ENCODE measurements at places on chromosomes 12 and 14. TPM values are rescaled to one million over a fixed set of nuclear protein-coding genes. Genes with fewer than 3 reads are reported as not detected.

Gene POTEM
- total RNA-seq: not detected

Gene KRT79
- total RNA-seq: not detected

Gene IQSEC3
- 0.29 TPM for total RNA-seq

Gene SEL1L
- 44.2 TPM for total RNA-seq

Gene ACSM4
- total RNA-seq: not detected

Gene FITM1
- 1.4 TPM for total RNA-seq

Gene PKP2
- 0.25 TPM for total RNA-seq

Gene DIO3
- not detected for total RNA-seq

Gene RPS6KA5
- total RNA-seq: 35.4 TPM

Gene BDKRB2
- total RNA-seq: not detected

Gene LRP1-AS
- not detected for total RNA-seq

Gene BMP4
- not detected for total RNA-seq

Gene MIPOL1
- total RNA-seq: 0.73 TPM

GRCh38 chr14:77630111-77630510 is 13.7 kb upstream of the SPTLC2 start:
- DNase-seq: no peak

- no peak for DNase-seq
These were observed 14.1 kb upstream of the NOP2 start for GRCh38 chr12:6582196-6582595.

DNA sequence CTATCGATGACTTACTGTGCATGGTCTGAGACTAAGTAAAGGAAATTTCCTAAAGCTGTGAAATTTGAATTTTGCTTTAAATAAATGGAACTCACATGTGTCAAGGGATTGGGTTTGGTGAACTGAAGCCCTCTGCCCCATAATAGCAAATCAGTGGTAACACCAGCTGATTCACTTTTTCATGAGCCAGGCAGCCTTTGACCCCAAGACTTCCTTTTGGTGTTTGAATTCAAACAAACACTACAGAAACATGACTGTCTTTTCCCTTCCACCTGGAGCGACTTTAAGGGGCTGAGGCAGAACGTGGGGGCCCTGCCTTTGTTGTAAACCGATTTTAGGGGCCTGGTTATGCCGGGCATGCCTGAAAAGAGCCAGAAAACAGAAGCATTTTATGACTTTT is 28.8 kb downstream of the KCTD10 start:
- no peak for DNase-seq

DNA sequence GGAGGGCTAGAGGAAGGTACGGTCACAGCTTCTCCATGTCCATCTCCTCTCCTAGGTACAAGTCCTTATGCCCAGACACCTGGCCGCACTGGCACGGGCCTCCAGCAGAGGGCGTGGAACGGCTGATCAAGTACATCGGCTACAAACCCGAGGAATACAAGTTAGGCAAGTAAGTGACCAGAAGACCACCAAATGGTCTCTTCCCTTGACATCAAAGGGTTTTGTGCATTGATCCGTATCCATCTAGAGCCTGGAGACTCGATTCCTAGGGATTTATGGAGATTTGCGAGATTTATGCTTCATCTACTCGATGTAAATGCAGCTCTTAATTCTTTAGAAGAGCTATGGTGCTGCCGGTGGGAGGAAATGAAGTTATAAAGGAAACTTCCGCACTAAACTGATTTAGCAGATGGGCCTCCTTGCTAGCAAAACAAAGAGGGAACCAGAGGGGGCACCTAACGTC is 44.2 kb downstream of the KCTD10 start:
- DNase-seq: peak; percentile 57

- no peak for DNase-seq
These were observed 28.3 kb upstream of the COL2A1 start for GRCh38 chr12:48032597-48032996.

DNA sequence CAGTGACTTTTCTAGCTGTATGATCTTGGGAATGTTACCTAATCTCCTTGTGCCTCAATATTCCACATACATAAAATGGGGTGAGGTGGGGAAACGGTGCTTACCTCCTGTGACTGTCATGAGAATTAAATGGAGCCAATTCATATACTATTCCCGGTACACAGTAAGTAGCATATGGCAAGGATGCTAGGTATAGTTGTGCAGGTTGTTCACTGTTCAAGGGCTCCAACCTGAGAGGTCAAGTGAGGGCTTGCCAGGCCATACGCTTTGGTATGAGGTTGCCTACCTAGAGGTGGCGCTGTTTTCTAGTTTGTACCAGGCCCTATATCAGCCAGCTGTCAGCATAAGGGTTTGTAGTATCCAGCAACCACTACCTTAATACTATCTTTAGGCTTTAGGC is 3.6 kb upstream of the BATF start:
- no peak for DNase-seq

- peak; percentile 4 for DNase-seq
These were observed at the start of the genes LRRIQ1 and TSPAN19 for GRCh38 chr12:85036234-85036707. TSS of gene LRRIQ1 (plus strand) at chr12:85036351. CDS start at chr12:85038177, 1,826 bp downstream. TSS of gene TSPAN19 (minus strand) at chr12:85036277. CDS start at chr12:85029946, 6,331 bp downstream.

DNA sequence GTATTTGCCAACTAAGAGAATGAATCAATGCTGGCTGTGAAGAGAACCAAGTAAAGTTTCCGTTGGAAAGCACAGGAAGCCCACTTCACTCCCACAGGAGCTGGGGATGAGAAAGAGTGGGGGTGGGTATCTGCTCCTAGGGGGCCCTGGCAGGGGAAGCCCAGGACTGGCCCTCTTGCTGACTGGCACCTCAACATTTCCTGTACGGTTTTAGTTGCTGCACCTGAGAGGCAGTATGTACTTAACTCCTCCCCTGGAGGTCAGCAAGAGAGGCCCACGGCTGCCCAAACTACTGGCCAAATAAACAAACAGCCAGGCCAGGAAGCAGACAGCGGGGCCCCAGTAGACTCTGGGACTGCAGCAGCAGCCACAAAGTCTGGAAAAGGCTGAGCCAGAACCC is 33.8 kb upstream of the VWF start:
- DNase-seq: no peak

GRCh38 chr14:68564191-68564825 is 228.6 kb downstream of the ZFP36L1 start:
- DNase-seq: no peak

DNA sequence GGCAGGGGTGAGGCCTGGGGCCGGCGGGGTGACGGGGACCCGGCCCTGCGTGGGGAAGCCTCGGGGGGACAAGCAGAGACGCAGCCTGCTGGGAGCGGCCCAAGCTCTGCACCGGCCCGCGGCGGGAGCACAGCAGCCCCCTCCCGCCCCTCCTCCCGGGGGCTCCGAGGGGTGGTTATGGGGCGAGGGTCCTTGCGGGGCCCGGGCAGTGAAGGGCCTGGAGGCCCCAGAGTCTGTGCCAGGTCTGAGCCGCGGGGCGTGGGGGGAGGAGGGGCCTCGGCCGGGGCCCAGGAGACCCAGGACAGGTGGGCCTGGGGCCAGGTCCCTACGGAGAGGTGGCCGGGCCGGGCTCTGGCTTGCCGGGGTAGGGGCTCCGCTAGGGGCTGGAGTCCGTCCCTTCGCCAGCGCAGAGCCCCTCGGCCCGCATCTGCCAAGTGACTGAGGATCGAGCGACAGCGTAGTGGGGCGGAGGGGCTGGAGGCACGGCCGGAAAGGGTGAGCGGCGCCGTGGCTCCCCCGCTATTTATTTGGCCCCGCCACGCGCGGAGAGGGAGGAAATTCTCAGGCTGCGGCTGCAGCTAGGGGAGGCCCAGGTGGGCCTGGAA is 495 bp downstream of the TMEM121 start:
- DNase-seq: no peak

DNA sequence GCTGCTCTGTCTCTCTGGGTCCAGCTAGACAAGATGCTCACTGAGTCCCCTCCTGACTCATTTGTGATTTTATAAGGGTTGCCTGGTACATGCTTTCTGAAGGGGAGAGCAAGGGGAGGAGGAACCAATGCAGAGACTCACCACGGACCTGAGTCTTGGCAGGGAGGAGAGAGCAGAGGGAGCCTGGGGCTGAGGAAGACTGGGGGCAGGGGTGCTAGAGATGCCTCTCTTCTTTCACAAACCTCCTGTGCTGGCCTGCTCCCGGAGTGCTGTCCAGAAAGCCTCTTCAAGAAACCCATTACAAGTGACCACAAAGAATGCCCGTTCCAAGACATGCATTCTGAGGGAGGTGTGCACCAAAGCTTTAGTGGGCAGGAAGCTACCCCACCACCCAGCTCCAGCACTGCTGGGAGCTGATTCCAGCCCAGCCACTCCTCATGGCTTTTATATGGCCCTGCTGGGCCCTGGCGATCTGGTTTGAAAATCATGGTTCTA is 33.1 kb upstream of the DICER1 start:
- DNase-seq: no peak

GRCh38 chr12:51219322-51219721 is 1.5 kb upstream of the POU6F1 start:
- DNase-seq: no peak

GRCh38 chr14:68794851-68795596 is 2.2 kb upstream of the ZFP36L1 start:
- no peak for DNase-seq

DNA sequence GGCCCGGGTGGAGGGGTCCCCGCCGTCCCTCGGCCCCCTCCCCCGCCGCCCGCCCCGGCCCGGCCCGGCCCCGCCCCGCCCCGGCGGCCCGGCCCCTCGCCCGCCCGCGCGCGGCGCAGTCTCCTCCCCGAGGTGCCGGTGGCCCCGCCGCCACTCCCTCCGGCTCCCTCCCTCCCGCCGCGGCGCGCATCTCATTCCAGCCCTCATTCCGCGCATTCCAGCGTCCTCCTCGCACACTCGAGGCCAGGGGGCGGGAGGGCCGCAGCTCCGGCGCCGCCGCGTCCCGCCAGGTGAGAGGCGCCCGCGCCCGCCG is at the start of gene TEAD4:
TEAD4 (plus strand) TSS at position 206 of the 313 bp plus-strand sequence.
- DNase-seq: no peak

DNA sequence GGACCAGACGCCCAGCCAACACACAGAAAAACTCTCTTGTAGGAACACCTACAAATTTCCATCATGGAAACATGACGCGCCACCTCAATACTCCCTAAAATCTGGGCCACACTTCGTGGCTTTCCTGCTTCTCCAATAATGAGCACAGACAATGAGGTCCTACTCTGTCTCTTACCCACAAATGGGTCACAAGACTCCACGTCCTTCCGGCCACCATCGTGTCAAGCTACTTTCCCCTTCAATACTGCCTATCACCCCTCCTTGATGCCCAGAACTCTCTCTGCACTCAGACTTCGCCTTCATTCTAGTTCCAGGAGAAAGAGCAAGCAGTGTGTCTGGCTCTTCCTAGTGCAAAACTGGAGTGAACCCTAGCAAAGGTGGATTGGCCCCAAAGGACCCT is 28.1 kb downstream of the SBNO1 start:
- no peak for DNase-seq

DNA sequence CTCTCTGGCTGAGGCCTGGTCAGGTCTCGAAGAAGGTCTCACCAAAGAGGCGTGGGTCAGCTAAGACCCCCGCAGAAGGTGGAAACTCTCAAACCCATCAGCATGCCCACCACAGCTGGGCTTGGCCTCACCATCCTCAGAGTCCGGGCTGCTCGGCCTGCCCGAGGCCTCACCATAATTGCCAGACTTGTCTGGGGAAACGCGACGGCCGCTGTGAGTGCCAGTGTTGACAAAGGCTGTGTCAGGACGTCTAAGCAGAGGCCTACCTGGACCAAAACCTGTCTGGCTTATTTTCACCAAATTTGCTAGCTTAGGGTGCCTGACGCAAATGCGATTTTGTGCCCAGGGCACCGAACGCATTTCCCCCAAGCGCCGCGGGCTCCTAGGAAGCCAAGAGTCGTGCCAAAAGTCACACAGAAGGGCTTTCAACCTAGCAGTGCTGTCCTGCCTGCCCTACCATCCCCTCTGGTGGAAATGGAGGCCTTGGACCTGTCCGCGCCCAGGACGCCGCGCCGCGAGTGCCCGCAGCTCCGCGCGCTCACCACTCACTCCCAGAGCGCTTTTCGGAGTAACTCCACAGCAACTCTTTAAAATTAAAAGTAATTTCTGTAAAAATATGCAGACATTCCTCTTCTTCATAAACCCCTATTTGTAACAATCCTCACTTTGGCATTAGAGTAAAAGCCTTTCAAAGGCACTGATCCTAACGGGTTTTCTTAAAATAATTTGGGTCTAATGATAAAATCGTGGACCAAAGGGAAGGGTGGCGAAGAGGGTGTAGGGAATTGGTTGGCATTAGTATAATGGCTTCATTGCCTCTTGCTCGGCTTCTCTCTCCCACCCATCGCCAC is 1.2 kb upstream of the ALX1 start:
- DNase-seq: no peak

GRCh38 chr12:81252228-81252627 is 174.3 kb downstream of the ACSS3 start:
- DNase-seq: no peak

DNA sequence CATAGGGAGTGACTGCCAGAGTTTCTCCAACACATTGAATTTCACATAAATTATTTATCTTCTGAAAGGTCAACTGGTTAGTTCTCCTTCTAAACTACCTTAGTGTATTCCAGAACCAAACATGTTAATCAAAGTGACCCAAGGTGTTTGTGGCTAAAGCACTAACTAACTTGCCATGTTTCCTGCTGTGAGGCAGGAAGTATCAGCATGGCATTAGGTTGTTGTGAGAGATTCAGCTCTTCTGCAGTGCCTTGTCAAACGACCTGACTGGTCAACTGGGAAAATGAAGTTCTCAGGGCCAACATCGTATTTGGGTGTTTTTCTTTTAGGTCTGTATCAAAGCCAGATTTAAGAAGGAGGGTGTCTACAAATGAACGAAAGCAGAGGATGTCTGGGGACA is 448.1 kb downstream of the APAF1 start:
- no peak for DNase-seq

- no peak for DNase-seq
These were observed 34.4 kb downstream of the ITPR2 start for GRCh38 chr12:26798640-26799039.
